ENCODE measurements at places on chromosomes 5 and 9.

- peak; percentile 83 for DNase-seq
These were observed 21.2 kb upstream of the PFDN1 start for GRCh38 chr5:140324041-140324600.

DNA sequence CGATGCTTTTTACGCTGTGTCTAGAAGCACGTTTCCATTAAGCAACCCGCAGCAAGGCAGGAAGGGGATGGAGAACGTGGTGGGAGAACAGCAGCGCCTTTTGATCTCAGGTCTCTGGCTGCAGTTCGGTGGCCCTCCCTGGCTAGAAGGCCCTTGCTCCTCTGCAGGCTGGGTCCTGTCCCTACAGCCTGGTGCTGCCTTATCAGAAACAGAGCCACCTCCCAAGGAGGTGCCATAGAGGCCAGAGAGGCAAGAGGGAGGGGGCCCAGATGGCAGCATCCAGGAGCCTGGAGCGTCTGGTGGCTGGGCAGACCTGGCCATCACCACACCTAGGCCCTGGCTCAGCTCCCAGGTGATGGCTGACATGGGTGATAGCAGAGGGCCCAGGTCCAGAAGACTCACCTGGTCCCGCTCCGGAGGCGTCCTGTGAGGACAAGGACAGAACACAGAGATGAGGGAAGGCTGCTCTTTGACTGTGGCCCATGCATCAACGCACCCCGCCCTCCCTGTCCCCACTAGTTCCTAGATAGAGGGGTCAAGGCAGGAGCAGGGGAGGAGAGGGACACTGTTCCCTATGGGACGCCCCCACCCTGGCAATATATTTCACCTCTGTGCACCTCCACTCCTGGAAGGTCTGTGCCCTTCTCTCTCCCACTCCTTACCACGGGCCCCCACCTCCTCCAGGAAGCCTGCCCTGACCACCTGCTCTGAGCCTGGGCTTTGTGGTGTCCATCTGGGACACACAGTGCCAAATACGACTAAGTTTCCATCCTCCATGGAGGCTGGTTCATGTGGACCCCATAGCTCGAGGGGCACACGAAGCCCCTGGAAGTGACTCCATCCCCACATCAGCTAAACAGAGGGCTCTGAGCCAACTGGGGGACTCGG lies 41.6 kb upstream of the SARDH start:
- DNase-seq, result no peak

- no peak for DNase-seq
These were observed 1206.7 kb downstream of the CDH12 start for GRCh38 chr5:21646469-21646868.

GRCh38 chr9:137049544-137050449 lies 3.8 kb upstream of the NPDC1 start:
- peak; percentile 60 for DNase-seq

GRCh38 chr5:12354686-12355085 lies 450.4 kb upstream of the CTNND2 start:
- no peak for DNase-seq

GRCh38 chr5:129460936-129461710 lies 1.0 kb downstream of the ADAMTS19 start:
- DNase-seq, result peak; percentile 47

- no peak for DNase-seq
These were observed 2.7 kb upstream of the MYMK start for GRCh38 chr9:133527444-133527920.

DNA sequence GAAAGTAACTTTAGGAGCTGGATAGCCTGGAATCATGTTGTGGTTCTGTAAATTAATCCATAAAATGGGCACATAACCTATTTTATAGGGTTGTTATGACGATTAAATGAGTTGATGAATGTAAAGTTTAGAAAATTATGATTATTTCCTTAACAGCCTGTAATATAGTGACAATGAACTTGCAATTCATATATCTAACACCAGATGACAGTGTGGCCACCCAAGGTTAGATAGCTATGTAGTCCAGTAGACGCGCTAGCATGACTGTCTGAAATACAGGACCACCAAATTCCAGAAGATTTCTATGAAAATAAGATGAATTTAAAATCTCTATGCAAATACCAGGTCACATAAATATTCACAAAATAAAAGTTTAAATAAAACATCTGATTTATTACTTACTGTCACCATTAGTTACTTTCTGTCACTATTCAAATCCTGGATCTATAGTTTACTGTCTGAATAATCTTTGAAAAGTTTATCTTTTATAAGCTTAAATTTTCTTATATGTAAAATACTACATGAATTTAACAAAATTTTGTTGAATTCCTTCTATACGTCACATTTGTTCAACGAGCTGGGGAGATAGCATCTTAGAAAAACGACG lies 26.1 kb upstream of the MACIR start:
- DNase-seq, result peak; percentile 56

DNA sequence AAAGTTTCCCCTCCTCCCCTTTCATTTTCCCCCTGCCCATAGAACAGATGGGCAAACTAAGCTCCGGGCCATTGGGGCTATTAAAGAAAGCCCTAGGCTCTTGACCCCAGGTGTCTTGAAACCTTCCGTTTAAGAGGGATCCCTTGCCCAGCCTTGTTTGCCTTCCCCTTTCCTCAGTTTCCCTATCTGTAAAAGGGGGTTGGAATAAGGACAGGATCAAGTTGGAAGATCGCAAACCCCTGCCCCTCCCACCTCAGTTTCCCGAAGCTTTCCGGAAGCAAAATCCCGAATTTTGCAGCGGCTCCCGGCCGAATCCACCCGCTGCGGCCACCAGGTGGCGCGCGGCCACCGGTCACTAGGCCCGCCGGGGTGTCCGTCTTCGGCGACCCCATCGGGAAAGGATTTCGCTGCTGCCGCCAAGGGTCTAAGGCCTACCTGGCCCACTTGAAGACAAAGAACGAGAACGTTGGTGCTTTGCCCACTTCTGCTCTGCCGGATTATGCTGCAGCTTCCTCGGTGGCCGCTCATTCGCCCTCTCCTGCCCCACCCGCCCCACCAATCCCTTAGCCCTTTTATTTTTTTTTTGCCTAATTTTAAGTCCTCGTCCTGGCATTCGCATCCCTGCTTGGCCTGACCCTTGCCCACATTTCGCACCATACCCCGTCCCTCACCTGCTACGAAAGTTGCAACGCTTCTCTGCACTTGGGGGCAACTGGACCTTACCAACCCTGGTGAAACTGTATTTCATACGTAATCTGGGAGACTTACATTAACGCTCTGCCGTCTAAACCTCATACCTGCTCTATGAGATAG lies 962 bp upstream of the NR6A1 start:
- DNase-seq, result peak; percentile 76

DNA sequence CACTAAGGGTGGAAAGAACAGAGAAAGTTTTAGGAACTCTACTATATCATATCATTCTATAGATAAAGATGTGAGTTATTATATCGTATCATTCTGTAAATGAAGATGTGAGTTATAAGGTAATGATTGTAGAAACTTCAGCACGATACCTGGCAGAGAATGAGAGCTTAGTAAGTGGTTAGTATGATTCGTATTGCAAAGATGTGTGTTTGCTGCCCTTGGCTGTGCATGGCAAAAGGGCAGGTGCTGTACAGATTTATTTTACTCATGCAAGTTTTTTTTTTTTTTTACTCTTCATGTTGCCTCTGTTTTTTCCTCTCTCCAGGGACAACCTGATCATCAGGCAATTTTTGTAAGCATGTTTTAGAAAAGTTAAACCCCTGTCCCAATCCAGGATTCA lies 83.3 kb downstream of the EGFLAM start:
- peak; percentile 88 for DNase-seq

- peak; percentile 48 for DNase-seq
These were observed 86.3 kb downstream of the S1PR3 start for GRCh38 chr9:89077519-89077918.

DNA sequence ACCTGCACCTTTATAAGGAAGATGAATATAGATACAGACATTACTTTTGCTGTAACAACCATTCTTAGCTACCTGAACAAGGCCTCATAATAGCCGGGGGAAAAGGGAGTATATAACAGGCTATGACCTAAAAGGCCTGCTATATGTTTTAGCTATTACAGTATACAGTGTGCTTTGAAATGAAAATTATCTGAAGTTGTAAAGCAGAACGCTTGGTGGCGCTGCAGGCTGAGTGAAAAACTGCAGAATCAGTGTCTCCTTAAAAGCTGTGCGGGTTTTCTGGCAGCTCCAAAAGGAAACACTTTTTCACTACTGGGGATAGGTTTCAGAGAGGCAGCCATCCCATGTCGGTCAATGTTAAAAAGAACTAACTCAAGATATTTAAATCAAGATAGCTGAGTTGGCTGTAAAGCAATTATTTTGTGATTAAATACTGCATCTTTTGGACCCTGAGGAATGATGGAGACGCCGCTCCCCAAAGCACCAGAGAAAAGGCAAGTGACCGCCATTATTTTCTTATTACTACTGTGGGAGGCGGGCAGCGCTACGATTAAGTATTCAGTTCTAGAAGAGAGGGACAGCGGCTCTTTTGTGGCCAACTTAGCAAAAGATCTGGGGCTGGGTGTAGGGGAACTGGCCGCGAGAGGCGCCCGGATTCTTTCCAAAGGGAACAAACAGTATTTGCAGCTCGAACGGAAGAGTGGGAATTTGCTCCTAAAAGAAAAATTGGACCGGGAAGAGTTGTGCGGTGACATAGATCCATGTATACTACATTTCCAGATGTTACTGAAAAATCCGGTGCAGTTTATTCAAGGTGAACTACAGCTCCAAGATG lies 5.9 kb downstream of the PCDHB6 start:
- no peak for DNase-seq

- DNase-seq, result peak; percentile 29
These were observed 112.8 kb downstream of the ARHGAP26 start for GRCh38 chr5:142883025-142883424.

- no peak for DNase-seq
These were observed 464.9 kb upstream of the MPDZ start for GRCh38 chr9:13744261-13744901.

DNA sequence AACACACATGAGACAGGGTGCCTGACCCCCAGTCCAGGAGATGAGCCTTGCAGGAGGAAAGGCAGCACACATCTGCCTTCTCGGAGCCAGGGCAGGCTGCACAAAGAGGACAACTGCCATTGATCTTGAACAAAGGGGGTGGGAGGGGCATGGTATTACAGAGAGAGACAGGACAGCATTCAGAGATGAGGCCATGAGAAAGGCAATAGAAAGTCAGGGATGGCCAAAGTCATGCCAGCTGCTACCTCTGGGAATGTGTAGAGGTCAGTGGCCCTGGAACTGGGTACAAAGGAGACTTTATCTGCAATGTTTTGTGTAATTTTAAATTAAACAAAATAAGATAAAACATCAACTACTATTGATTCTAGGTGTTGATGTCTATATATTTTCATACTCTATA lies 43.2 kb downstream of the WDR36 start:
- DNase-seq, result no peak

- no peak for DNase-seq
These were observed 73.4 kb upstream of the FBXW11 start for GRCh38 chr5:172079876-172080275.

- no peak for DNase-seq
These were observed 29.0 kb upstream of the PITX1 start for GRCh38 chr5:135063056-135063445.

DNA sequence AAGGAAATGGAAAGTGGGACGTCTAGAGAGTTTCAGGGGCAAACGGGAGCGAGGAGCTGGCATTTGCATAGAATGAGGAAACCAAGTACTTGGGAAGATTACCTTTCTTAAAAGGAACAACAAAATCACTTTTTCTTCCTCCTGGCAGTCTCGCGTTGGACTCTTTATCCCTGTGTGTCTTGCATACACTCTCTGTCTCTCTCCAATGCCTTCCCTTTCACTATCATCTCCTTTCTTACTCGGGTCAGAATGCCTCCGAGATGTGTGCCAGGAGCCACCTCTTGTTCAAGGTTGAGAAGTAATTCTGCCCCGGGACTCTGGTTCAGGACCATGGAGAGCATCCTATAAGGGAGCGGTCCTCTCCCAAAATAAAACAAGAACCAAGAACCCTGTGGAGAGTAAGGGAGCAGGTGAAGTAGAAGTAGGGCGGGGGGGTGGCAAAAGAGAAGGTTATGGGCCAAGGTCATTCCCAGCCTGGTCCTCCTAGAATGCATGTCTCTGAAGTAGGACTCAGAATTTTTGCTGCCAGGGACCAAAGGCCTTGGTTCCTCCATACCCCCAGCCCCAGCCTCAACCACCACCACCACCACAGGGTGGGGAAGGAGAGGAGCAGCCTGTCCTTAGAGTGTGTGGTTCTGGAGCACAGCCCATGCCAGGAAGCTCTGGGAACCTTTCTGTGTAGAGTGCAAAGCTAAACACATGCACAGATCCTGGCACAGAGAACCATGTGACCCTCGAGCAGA lies 72.1 kb upstream of the ARAP3 start:
- DNase-seq, result peak; percentile 31

DNA sequence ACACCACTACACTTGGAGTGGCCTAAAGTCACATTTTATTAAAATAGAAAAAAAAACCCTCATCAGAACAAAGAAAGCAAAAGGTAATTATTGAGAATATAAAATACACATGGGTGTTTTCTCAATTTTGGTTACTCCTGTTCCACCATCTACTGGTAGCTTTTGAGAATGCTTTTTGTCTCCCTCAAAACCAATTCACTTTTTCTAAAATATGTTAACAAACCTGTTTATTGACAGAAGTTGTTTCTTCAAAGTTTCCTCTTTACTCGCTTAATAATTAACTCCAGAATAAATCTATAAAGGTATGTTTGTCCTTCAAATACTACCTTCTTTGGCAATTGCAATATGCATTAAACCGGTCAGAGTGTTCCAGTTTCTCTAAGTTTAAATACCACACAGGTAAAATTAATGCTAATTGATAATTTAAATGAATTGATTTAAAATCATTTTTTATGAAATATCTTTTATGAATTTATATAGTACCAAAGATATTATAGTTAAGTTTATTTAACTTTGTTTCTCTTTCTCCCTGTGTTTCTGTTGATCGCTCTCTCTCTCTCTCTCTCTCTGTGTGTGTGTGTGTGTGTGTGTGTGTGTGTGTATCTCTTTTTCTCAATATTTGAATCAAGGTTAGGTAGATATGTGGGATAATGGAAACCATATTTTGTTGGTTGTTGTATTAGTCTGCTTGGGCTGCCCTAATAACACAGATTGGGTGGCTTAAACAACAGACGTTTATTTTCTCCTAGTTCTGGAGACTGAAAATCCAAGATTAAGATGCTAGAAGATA lies 487.4 kb downstream of the PRDM9 start:
- no peak for DNase-seq

- peak; percentile 90 for DNase-seq
These were observed 74.5 kb downstream of the MAPKAP1 start for GRCh38 chr9:125632321-125633115.

- peak; percentile 58 for DNase-seq
These were observed 6.2 kb upstream of the F2R start for GRCh38 chr5:76709762-76710161.

- peak; percentile 33 for DNase-seq
These were observed 83.4 kb downstream of the RAPGEF1 start for GRCh38 chr9:131656356-131657036.

DNA sequence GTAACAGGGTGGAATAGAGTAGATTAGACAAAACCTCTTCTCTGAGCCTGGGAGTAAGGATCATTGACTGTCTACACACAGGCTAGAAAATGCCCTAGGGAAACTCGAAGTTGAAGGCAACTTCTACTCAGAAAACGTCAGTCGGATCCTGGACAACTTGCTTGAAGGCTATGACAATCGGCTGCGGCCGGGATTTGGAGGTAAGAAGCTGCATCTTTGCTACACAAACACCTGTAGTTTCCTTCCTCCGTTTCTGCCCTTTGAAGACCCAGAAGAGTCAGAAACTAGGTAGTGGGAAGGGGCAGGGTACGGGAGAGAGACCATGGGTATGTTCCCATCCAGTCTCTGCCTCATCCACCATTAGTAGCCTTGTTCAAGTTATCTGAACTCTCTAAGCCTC lies 628 bp downstream of the GABRA6 start:
- no peak for DNase-seq

GRCh38 chr5:97107318-97107717 lies 35.1 kb downstream of the LIX1 start:
- DNase-seq, result no peak

Data from kidney tubule cell (primary cell).